ENCODE measurements at places on chromosomes 11 and 22.

DNA sequence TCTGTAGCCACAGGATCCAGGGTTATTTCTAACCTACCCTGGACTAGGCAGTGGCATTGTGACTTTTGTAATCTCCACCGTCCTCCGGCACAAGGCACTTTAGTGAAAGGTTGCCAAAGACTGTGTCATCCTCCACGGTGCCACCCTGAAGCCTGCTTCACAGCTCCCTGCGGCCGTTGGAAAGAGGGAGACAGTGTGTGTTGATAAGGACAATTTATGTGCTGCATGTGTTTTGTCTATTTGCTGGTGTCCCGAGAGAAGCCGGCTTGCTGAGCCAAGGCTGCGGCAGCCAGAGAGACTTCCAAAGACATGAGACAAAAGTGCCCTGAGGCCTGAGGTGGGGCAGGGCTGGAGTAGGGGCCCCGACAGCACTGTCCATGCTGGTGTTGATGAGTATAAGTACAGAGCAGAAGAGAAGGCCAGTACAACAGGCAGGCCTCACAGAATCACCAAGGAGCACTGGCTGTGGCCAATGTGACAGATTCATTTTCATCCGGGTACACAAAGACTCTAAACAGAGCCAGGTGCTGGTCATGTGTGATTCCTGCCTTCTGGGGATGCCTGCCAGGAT is 40.9 kb downstream of the GALNT18 start:
- no peak for DNase-seq

GRCh38 chr22:49023879-49024774 is 803.5 kb downstream of the BRD1 start:
- DNase-seq: no peak

DNA sequence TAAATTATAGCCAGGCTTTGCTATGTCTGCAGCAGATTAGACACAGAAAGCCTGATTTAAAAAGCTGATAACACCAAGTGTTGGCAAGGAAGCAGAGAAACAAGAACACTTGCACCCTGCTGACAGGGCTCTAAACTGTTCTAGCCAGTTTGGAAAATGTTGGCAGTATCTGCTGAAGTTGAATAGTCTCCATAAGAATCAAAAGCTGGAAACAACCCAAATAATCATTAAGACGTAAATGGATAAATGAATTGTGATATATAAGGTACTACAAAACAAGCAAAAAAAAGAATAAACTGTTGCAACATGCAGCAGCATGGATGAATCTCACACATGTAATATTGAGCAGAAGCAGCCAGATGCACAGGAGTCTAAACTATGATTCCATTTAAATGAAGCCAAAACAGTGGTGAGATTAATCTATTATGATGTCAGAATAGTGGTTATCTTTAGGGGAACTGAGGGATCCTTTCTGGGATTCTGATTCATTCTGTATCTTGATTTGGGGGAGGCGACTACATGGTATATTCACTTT is 40.4 kb upstream of the ADORA2A start:
- no peak for DNase-seq

GRCh38 chr11:36744375-36745168 is 146.5 kb upstream of the RAG2 start:
- peak; percentile 78 for DNase-seq

DNA sequence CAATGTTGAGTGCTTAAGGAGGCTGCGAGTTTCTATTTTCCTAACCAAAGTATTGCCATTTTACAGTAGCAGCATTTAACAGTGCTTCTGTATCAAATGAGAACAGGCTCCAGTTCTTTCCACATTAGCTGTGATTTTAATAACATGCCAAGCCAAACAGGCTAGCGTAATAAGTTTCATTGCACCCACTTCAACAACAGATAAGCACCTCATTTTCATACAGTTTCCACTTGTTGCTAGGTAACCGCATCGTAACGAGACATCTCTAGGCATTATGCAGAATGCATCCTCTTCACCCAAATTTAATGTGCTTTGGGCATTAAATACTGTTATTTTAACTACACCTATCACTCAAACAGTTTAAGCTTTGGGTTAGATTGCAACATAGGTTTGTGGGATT is 79.0 kb downstream of the CADM1 start:
- DNase-seq: no peak

GRCh38 chr22:38733724-38734381 is 21.9 kb downstream of the SUN2 start:
- DNase-seq: peak; percentile 54

DNA sequence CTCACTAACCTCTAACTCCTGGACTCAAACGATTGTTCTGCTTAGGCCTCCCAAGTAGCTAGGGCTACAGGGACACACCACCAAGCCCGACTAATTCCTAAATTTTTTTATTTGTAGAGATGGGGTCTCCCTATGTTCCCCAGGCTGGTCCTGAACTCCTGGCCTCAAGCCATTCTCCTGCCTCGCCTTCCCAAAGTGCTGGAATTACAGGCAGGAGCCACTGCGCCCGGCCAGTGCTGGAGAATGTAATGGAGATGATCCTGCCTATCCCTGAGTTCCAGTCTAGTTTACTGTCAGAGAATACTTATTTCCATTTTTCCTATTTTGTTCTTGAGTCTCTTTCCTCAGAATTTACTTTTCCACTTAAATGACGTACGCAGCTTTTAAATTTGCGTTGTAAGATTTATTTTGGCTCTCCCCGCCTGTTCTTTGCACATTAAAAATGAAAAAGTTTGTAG is at the start of gene CHEK1:
Gene CHEK1 (plus strand): TSS at position 408 of the 458 bp plus-strand sequence. CDS start 1,606 bp downstream, outside the sequence.
- DNase-seq: peak; percentile 25

DNA sequence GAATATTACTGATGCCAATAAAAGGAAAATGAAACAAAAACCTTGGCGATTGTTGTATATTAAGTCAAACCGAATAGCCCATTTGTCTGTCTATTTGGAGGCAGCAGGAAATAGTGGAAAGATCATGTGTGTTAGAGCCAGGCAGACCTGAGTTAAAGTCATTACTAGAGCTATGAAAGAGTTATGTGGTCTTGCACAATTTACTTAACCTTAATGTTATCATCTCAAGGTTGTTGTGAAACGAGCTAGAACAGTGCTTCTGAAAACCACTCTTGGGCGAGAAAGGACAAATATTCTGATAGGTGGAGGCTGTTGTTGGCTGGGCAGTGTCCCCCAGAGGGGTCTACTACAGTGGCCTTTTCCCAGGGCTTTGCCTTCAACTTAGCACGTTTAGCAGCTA is 60.0 kb upstream of the NUP160 start:
- DNase-seq: no peak

- DNase-seq: no peak
These were observed 8.7 kb upstream of the LAYN start for GRCh38 chr11:111531687-111532364.

GRCh38 chr11:68843703-68844312 is 2.1 kb upstream of the CPT1A start:
- DNase-seq: peak; percentile 60

- no peak for DNase-seq
These were observed 23.7 kb downstream of the PAK1 start for GRCh38 chr11:77450227-77450626.

- DNase-seq: no peak
These were observed 357.0 kb downstream of the LRRC4C start for GRCh38 chr11:41102471-41102870.

GRCh38 chr11:66741153-66741552 is 12.1 kb upstream of the SPTBN2 start:
- DNase-seq: no peak
